ENCODE measurements at places on chromosomes 1 and 21.

DNA sequence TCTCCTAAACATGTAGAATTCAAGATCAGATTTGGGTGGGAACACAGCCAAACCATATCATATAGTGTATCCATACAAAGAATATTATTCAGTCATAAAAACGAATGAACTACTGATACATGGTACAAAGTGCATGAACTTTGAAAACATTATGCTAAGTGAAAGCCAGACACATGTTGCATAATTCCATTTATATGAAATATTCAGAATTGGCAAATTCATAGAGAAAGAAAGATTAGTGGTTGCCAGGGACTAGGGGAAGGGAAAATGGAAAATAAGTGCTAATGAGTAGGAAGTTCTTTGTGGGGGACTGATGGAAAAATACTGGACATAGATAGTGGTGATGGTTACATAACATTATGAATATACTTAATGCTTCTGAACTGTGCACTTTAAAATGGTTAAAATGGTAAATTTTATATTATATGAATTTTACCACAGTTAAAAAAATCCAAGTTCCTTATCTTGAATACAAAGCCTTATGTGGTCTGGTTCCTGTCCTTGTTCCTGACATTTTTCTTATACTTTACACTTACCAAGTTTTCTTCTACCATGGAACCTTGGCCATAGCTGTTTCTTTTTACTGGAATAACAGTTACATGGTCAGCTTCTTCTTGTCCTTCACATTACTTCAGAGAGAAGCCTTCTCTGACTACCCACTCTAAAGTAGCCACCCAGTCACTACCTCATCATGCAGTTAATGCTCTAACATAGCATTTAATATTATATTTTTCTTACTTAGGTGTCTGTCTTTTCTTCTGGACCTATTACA, 64.0 kb downstream of the CCDC18 start:
- no peak for DNase-seq

DNA sequence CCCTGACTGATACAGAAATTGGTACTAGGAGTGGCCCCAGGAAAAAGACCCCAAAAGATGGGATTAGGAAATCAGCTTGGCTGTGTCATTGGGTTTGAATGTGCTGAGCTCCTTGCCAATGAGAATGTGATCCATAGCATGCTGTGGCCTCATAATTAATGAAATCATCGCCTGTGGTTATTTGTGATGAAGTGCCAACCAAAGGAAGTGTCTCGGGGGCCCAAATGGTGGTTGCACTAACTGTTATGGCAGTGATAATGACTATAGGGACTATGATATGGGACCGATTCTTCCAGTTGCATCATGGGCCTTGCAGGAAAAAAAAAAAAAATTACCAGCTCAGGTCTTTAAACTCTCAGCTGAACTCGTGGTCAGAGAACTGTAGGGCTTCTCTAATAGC, 15.4 kb upstream of the ZDHHC18 start:
- no peak for DNase-seq

DNA sequence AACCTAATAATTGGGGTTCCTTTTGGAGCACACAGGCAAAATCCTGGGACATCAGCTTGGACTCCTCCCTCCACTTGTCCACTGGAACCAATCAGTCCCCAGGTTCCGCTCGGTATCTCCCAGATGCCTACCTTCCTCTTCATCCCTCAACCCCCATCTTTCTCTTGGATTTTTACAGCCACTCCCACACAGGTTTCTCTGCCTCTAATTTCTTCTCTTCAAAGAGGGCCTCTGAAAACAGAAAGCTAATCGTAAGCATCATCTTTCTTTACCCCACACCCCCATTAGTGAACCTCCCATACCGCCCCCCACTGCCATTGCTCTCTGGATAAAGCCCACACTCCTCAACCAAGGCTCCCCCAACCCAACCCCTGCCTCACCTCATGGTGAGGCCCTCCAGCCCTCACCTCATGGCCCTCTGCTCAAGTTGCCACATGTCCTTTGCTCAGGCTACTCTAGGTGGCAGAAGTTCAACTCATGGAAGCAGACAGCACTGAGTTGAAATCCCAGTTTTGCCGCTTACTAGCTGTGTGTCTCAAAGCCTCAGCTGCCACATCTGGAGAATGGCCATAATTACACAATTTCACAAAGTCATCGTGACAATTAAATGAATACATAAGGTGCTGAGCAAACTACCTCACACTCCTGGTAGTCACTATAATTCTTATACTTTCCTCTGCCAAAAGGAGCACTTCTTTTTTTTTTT, 18.1 kb upstream of the WASF2 start:
- DNase-seq = peak; percentile 53

DNA sequence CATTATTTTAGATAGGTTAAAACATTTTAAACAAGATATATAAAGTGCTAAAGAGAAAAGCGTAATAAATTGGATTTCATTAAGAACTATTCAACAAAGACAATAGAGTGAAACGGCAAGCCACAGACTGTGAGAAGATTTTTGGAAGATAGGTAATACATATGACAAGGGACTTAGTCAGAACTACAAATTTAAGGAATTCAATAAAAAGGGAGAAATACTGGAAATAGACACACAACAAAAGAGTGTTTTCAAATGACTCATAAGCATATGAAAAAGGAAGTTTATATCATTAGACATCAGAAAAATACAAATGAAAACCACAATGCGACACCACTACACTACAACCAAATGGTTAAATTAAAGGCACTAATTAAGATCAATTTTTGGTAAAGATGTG, 90.5 kb downstream of the GDAP2 start:
- no peak for DNase-seq

- no peak for DNase-seq
These were observed 286.3 kb upstream of the SGIP1 start for GRCh38 chr1:66247415-66248208.

DNA sequence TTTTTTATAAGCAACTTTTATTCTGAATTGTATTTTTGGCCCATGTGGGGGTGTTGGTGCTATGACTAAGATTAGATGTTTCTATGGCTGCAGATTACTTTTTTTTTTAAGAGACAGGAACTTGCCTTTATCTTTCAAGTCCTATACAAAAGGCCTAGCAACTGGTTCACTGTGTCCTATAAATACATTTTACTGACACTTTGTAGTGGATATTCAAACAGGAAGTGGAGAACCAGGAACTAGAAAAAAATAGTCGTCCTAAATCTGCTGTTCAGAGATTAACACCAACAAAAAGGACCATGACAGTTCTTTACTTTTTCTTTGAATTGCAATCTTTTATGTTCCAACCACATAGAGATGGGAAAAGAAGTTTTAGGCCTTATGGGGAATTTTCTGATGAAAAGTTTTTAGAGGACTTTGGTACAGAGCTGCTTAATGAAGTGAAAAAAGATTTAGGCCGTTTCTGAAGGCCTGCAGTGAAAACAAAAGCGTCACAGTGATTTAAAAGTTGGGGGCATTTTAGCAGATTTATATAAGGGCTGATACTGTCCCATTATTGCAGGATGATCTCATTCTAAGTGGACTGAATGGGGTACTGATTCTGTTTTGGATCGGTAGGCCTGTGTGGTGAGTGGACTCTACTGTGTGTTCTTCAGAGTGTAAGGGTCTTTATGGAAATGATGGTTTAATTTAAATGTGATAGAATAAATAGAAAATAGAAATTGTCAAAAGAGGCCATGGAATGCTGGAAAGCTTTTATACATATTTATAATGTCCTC, 136.4 kb upstream of the DEPDC1 start:
- DNase-seq = no peak

- DNase-seq = no peak
These were observed 5.3 kb downstream of the UHMK1 start for GRCh38 chr1:162502928-162503327.
